ENCODE measurements at places on chromosomes 7 and 10.

- no peak for DNase-seq
These were observed 20.6 kb downstream of the SHTN1 start for GRCh38 chr10:116984202-116984990.

- DNase-seq = no peak
These were observed 26.0 kb upstream of the HYAL4 start for GRCh38 chr7:123819001-123819400.

DNA sequence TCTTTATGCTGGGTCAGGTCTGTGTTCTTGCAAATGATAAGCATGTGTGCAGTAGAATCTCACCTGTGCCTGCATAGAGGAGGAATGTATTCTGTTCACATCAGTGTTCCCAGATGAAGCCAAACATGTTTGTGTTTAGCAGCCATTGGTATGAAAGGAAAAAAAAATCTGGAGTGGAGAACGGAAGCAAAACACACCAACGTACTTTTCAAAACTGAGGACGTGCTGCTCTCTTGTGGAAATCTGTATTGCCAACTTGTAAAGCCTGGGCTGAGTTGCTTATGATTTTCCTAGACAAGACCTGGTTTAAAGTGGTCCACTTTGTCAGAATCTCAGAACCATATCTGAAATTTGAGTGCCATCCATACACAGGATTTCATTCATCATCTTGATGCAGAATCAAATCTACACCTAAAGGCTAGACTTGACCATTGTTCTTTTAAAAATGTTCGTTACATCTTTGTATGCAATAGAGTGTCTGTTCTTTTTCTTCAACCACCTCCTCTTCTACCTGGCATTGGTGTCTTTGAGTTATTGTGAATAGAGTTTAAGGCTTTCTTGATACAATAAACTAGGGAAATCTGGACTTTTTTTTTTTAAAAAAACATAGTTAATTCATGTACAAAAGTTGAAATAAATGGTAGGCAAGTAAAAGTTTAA is 367.7 kb downstream of the PHF14 start:
- DNase-seq = no peak

DNA sequence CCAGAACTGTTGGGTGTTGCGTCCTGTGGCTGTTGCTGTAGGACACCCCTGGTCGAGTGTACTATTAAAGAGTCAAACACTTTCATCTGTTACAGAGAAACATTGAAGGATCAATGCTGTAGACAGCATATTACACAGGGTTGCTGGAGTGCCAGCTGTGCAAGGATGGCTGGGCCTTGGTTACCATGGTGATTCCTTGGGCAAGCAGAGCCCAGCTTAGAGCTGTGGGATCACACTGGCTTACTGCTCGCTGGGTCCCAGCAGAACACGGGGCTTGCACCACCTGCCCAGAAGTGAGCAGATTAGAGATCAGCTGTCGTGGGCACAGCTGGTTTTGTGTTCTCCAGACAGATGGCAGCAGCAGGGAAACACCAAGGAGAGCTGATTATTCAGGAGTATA is 76.0 kb downstream of the GPR141 start:
- no peak for DNase-seq

- DNase-seq = peak; percentile 41
These were observed 23.4 kb upstream of the GSAP start for GRCh38 chr7:77439572-77439971.

DNA sequence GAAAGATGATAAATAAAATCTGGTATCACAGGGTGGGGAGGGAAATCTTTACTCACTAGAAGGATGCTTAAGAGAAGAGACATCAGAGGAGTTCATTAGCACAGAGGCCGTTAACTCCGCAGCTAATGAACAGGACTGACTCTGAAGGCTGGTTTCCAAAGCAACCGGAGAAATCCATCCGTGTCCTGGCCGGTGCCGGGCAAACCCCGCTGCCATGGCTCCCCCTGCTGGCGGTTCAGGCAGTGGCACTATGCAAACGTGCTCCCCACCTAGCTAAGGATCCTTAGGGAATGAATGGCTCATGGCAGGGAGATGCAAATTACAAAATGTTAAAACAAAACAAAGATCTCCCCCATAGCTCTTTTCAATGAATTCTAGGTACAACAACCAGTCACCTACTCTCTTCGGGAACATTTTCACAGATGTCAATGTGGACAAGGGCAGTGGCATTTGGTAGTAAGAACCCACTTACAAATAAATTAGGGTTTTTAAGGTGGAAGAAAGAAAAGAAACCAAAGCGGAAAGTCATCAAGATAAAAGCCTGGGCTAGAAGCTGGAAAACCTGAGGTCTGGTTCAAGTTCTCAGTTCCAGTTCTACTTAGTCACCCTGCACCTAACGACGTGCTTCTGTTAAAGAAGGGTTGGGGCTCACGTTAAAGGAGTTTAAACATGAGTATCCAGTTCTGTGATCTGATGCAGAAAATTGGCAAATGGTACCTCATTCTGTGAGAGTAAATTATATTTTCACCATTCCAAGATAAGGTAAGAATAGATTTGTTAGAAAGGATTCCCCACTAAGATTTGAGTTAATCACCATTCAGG is 138.2 kb downstream of the SVIL start:
- peak; percentile 17 for DNase-seq
